Activated T-cell treated with anti-CD3 and anti-CD28 coated beads, Interleukin-2, amount 50 U/mL, for 48 hours (primary cell): ENCODE measurements at places on chromosomes 4 and X.
A peak's percentile ranks its signal among the peaks of the same experiment; 100 is the strongest.

GRCh38 chrX:46256875-46257274 is 288.3 kb downstream of the ZNF674 start:
- DNase-seq: no peak

- DNase-seq: no peak
These were observed 32.3 kb downstream of the GRK4 start for GRCh38 chr4:2995546-2996265.

DNA sequence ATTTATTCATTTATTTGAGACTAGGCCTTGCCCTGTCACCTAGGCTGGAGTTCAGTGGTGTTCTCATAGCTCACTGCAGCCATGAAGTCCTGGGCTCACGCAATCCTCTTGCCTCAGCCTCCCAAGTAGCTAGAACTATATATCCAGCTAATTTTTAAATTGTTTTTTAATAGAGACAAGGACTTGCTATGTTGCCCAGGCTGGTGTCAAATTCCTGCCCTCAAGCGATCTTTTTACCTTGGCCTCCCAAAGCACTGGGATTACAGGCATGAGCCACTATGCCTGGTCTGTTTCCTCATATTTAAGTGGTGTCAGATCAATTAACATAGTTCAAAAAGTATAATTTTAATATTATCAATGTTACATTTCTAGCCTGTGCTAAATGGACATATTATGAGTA is 68.5 kb downstream of the AFF1 start:
- DNase-seq: no peak

GRCh38 chrX:152843852-152844251 is 13.0 kb downstream of the NSDHL start:
- DNase-seq: no peak

DNA sequence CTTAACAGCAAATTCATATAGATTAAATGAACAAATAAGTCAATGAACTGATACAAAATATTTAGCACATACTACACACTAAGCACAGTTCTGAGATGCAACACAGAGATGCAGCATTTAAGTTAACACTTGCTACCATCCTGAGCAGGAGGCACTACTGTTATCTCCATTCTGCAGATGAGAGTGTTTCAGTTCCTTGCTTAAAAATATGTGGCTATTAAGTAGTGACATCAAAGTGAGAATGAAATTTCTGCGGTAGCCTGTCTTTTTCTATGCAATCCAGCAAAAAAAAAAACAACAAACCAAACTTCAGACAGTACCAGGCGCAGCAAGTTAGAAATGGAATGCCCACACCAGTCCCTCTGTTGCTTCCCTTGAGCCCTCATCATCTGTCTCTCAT is 90.8 kb downstream of the SHISA3 start:
- no peak for DNase-seq

- DNase-seq: no peak
These were observed 259.6 kb downstream of the ASMT start for GRCh38 chrX:1874416-1874815.

- peak; percentile 53 for DNase-seq
These were observed 220.7 kb downstream of the CAMK2D start for GRCh38 chr4:113540859-113541258.

DNA sequence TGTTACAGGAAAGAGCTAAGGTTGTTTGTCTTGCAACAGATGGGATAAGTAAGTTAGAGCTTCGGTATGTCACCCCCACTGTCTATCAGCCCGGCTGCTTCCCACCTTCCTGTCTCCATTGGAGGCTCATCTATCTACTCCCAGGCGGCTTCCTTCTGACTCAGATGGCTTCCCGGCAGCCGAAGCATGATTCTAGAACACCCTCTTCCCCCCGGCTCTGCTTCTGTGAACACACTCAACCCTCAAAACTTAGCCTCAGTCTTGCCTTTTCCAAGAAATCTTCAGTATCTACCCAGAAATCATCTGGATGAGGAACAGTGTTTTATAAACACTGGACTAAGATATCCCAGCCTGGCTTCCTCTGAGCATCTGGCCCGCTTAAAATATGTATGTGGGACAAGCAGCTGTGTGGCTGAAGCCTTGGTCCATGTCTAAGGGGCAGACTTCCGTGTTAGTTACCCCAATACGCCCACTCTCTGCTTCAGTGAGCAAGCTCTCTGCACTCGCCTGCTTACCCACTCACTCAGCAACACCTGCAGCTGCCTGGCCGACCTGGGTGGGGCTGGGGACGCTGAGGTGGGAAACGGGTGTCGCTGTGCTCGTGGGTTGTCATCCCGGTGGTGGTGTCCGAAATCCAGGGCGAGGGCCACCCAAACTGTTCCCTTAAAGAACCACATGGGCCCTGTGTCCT is 12.0 kb upstream of the SLC2A9 start:
- no peak for DNase-seq

- no peak for DNase-seq
These were observed 51.0 kb downstream of the STX18 start for GRCh38 chr4:4490816-4491215.

DNA sequence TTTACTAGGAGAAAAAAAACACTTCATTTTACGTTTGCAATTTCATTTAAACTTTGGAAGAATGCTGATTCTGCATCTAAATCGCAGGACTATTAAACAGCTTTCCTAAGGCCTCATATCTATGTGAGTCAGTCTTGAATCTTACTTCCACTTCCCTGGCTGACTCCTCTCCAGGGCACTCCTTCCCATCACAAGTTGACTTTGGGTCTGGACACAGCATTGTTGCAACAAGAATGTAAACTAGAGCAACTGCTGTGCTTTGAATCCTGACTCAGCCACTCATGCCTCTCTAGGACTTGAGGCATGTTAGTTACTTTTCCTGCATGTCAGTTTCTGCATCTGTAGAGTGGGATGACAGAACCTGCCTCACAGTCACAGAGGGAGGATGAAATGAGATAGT is 413.8 kb downstream of the FAT4 start:
- no peak for DNase-seq

- no peak for DNase-seq
These were observed 1731.7 kb downstream of the ARAP2 start for GRCh38 chr4:34512616-34513015.

GRCh38 chr4:144967161-144967560 is 130.8 kb downstream of the ANAPC10 start:
- no peak for DNase-seq

DNA sequence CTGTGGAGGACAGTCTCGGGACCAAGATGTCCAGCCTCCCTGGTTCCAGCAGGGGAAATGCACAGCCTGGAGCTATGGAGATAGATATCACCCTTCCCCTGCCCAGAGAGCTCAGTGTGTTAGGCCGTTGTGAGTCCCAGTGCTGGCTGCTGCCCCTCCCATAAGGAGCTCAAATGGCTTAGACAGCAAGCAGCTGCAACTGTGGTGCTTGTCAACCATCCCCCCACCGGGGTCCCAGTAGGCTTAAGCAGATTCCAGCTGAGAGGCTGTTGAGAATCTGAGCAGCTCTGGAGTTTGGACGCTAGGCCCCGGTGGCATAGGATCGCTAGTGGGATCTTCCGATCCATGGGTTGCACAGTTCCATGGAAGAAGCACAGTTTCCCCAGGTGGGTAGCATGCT is 181.8 kb upstream of the POF1B start:
- DNase-seq: no peak

DNA sequence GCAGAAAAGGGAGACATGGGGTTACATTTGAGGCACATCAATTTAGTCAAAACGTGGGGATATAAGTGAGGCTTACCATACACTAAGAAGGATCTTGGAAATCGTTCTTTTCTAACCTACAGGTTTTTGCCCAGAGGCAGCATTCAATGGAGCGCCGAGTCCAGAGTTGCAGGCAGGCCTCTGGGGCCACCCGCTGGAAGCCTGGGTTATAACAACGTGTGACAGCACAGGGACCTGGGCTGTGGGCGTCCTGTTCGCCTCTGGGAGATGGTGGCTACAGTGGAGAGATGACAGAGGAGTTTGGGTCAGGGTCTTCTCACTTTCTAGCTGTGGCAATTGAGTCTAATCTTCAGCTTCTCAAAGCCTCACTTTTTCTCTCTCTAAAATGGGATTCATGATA is 53.9 kb downstream of the ENPP6 start:
- peak; percentile 48 for DNase-seq

DNA sequence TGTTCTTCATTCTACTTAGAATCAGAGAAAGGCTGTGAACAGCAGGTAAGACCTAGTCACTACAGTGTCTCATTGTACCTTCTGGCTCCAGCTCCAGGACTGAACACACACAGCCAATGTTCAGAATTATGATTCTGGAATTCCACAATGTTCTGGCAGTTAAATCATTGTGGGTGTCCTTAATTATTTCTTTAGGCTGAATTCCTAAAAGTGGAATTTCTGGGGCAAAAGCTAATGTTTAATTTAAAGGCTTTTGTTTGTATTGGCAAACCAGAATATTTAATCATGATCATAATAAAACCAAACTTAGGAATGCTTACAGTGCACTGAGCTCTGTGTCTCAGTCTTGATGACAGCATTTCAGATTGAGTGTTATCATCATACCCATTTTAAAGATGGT is 67.0 kb upstream of the FAT1 start:
- no peak for DNase-seq

- no peak for DNase-seq
These were observed 31.4 kb upstream of the ADH1C start for GRCh38 chr4:99383833-99384392.

GRCh38 chrX:147884958-147885357 is 26.8 kb upstream of the FMR1 start:
- DNase-seq: no peak

GRCh38 chr4:4395849-4396627 is 9.1 kb downstream of the NSG1 start:
- no peak for DNase-seq

DNA sequence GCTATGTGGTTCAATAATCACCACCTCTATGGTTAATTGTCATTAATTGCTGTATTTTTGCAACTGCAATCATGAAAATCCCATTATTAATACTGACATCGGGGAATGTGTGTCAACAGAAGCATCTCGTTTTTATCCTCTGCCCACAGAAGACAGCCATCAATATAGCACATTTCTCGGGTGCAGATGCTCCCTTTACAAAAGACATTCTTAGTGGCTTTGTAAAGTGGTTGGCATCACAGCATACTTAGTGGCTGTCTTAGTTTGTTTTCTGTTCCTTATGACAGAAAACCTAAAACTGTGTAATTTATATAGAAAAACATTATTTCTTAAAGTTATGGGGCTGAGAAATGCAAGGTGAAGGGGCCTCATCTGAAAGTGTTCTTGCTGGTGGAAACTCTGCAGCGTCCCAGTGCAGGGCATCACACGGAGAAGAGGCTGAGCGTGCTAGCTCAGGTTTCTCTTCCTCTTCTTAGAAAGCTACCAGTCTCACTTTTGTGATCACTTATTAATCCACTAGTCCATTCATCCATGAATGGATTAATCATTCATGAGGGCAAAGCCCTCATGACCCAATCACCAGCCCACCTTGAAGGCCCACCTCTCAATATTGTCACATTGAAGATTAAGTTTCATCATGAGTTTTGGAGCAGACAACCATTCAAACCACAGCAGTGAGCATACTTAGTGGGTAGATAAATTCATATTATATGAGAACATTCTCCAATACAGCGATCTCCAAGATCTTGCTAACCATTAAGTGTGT is 1067.7 kb upstream of the PABPC4L start:
- DNase-seq: no peak

GRCh38 chr4:17115583-17115982 is 217.1 kb upstream of the LDB2 start:
- DNase-seq: no peak

DNA sequence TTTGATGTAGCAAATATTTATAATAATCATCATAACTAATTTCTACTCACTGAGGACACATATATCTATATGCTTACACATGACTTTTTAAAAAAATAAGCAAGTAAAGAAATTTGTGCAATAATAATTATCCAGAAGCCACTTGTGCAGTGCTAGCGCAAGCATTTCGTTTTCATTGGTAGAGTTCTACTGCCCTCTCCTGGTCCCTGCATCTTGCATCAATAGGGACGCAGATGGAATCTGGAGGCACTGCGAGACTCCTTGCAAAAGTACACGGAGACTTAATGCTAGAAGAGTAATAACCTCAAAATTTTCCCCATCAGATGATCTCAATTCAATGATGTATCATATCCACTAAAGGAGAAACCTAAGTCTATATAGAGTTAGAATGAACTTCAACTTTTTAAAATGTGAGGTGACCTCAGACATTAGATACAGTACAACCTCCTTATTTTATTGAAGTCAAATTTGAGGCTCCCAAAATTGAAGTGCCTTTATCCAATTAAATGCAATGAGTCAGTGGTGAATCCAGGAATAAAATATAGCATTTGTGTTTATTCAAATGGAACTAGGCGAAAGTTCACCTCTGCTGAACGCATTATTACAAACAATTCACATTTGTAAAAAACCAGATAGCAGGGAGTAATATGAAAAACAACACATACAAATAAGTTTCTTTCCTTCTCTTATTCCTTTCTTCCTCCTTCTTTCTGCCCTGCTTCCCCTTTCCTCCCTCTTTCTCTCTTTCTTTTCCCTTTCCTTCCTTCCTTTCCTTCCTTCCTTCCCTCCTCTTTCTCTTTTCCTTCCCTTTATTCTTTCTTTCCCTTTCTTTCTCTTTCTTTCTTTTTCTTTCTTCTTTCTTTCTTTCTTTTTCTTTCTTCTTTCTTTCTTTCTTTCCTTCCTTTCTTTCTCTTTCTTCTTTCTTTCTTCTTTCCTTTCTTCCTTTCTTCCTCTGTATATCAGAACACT is 450.0 kb downstream of the ANKRD50 start:
- peak; percentile 41 for DNase-seq

DNA sequence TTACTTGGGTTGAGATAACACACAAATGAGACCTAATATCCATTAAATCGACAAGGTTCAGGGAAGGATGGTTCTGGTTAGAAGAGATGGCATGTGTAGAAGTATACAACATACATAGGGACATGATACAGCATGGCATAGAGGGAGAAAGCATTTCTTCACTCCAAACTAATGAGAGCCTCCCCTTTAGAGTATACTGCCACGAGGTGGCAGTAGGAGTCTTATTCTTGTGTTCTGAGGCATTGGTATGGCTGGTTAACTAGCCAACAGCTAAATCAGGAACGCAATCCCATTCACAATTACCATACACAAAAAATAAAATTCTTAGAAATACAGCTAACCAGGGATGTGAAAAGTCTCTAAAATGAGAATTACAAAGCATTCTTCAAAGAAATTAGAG is 29.1 kb upstream of the TRO start:
- peak; percentile 21 for DNase-seq

DNA sequence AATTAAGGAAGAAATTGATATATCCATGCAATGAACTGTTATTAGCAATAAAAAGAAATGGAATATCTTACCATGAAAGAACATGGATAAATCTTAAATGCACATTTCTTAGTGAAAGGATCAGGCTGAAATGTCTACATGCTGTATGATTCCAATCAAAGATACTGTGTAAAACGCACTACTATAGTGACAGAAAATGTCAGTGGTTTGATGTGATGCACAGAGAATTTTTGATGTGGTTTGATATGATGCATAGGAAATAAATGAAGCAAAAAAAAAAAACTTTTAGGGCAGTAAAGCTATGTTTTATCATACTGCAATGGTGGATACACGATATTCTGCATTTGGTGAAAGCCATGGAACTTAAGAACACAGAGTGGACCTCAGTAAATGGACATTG is 547.6 kb downstream of the GABRG1 start:
- no peak for DNase-seq

- DNase-seq: no peak
These were observed 33.3 kb upstream of the FAM47C start for GRCh38 chrX:36974911-36975310.
